ENCODE measurements at places on chromosomes 7 and 10.

DNA sequence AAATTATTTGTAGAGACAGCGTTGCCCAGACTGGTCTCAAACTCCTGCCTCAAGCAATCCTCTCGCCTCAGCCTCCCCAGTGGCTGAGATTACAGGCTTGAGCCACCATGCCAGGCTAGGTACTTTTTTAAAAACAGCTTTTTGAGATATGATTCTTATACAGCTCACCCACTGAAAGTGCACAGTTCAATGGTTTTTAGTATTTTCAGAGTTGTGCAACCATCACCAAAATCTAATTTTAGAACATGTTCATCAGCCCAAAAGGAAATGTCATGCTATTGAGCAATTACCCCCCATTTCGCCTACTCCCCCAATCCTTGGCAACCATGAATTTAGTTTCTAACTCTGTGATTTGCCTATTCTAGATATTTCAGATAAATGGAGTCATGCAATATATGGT, 73.7 kb downstream of the EVX1 start:
- no peak for DNase-seq

DNA sequence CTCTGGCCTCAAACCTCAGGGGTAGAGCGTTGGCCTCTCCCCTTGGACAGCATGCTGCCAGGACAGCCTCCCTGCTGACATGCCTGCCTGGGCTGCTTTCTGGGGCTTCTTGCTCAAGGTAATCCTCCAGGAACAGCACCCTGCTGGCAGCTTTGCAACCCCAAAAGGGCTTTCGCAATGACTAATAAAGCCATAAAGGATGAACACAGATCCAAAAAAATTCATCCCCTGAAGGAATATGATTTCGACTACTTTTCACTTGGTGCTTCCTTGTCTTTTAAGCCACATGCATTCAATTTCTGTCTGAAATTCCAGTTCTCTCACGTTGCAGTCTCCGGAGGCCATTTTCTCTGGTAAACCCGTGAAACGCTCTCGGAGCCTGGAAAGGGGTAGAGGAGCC, 15.1 kb upstream of the SH3PXD2A start:
- no peak for DNase-seq

DNA sequence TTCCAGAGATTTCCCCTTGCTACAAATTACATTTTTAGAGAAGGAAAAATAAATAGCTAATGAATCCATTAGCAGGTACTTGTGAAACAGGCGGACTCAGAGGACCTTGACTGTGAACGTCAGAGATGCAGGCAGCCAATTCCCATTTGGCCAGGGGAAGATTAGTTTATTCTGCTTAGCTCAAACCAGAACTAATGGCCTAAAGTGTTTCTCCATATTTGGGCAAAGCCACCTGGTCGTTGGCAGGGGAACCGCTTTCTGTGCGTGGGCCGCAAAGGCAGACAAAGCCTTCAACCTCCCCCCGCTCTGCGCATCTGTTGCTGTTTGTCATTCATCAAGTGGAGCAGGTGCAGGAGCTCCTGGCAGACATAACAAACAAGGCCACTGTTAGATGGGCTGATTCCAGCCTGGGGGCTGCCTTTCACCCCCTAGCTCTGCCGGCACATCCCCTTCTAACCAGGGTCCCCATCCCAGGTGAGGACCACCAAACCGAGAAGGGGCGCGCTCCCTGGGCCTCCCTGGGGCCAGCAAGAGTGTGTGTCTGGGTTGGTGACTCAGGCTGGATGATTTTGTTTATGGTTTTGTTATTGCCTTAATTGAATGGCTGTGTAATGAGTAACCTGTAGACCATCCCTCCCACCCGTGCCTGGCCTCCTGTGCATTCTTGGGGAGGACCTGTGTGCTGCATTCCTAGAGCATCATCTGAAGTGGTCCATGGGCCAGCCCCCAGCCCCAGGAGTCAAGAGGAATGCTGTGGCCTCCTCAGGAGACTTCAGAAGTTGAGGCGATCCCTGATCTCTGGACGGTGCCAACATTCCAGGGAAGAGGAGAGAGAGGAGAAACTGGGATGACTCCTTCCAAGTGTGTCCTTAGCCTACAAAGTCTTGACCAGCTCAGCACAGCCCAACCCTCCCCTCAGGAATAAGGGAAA, 14.5 kb upstream of the CPA1 start:
- no peak for DNase-seq

GRCh38 chr10:131641231-131641630, 259.6 kb upstream of the PPP2R2D start:
- no peak for DNase-seq

All from globus pallidus (tissue), 1 donor.